ENCODE measurements at places on chromosomes 2 and 18.

GRCh38 chr2:66324356-66324755 lies 110.6 kb upstream of the MEIS1 start:
- DNase-seq = no peak

GRCh38 chr2:56244911-56245530 lies 61.2 kb downstream of the CCDC85A start:
- DNase-seq = no peak

- DNase-seq = no peak
These were observed 9.0 kb upstream of the CREG2 start for GRCh38 chr2:101396316-101396717.

GRCh38 chr2:71337776-71338175 lies 6.2 kb downstream of the ZNF638 start:
- DNase-seq = no peak

DNA sequence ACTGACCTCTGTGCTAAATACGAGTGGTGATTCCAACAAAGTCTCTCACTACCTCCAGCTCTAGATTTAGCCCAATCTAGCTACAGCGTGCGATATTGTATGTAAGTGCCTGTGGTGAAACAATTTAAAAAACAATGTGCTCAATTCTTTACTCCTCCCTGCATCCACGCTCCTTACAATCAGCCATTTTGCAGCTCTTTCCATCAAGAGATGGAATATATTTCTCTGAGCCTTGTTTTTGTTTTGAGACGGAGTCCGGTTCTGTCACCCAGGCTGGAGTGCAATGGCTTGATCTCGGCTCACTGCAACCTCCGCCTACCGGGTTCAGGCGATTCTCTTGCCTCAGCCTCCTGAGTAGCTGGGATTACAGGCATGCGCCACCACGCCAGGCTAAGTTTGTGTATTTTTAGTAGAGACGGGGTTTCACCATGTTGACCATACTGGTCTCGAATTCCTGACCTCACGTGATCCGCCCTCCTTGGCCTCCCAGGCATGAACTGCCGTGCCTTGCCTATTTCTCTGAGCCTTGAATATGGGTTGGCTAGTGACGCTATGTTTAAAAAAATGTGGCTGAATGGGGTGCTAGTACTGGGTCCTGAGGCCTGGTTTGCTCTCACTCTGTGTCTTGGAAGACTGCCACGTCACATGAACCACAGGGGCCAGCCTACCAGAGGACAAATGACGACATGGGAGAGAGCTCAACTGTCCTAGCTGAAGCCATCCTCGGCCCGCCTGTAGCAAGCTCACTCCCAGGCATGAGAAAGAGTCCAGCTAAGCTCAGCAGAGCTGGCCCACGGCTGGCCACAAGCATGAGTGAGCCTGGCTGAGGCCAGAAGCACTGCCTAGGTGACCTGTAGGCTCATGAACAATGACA lies 14.8 kb downstream of the WDFY1 start:
- peak; percentile 41 for DNase-seq

GRCh38 chr2:239731998-239732665 lies 293.0 kb downstream of the NDUFA10 start:
- DNase-seq = no peak

DNA sequence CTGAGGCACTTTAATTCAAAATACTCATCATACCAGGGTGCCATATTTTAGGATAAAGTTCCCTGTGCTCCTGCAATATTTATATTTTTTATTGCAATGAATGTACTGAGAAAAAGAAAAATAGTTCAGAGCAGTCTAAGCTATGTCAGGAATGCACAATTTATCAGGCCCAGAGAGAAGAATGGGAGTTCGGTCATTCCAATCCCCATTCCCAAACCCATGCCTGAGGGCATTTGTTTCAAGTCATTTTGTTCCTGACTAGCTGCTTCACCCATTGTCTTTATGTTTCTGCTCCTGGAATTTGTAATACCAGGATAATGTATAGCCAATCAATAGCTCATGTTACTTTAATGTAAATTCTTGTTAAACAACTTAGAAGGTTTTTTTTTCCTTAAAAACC lies 24.4 kb upstream of the FTCDNL1 start:
- DNase-seq = no peak

DNA sequence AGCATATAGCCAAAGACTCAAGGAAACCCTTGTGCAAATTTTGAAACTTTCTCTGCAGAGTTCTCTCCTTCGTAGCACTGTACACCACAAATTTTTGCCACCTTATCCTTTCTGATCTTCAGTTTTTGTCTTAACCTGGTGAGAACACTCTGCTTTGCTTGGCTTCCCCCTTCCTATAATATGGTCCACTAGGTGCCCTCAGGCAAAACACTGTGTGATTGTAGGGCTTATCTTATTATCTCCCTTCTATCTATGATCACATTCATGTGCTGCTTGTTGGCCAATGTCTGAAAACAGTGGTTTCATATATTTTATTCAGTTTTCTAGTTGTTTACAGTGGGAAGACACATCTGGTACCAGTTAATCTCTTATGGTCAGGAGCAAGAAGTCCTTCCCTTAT lies 111.1 kb downstream of the MTX2 start:
- no peak for DNase-seq

DNA sequence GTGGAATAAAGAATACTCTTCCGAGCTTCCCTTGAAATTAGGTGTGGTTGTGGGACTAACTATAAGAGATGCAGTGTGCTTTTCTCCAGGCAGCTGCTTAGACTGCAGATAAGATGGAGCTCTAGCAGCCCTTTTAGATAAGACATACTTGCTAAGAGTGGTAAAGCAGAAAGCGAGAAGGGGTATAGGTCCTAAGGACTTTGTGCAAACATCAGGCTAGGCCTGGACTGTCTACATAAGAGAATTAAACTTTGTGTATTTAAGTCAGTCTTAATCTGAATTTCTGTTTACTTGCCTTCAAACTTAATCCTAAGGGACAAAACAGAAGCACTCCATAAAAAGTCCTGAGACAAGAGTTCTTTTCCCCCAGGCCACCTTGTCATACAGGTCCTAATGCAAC lies 218.9 kb downstream of the RAB3GAP1 start:
- no peak for DNase-seq

- DNase-seq = no peak
These were observed 68.9 kb downstream of the RDH14 start for GRCh38 chr2:18491577-18491976.

DNA sequence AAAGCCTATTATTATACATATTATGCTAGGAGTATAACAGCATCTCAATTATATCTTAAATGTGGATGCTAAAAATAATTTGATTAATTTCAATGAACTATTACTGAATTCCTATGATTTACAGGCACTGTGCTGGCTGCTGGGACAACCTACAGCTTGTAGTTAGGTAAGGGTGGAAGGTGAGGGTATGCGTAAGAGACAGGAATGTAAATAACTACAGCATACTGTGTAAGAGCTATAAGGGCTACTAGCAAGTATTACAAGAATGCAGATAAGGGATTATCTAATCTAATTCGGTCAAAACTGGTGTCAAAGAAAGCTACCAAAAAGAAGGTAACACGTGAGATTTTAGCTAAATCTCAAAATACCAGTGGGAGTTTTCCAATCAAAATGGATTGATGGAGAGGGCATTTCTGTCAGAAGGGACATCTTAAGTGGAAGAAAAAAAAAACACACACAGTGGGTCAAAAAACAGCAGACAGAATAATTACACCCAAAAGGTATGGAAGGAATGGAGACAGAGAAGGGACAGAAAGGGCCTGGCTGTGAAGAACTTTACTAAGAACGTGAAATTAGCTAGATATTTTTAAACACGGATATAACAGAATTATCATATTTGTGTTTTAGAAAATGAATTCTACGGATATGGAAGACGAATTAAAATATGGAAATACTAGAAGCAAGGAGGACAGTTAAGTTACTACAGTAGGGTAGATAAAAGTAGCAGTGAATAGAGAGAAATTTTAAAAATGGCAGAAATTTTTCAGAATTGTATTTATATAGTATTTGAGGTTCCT lies 47.1 kb downstream of the STRN start:
- DNase-seq = no peak

DNA sequence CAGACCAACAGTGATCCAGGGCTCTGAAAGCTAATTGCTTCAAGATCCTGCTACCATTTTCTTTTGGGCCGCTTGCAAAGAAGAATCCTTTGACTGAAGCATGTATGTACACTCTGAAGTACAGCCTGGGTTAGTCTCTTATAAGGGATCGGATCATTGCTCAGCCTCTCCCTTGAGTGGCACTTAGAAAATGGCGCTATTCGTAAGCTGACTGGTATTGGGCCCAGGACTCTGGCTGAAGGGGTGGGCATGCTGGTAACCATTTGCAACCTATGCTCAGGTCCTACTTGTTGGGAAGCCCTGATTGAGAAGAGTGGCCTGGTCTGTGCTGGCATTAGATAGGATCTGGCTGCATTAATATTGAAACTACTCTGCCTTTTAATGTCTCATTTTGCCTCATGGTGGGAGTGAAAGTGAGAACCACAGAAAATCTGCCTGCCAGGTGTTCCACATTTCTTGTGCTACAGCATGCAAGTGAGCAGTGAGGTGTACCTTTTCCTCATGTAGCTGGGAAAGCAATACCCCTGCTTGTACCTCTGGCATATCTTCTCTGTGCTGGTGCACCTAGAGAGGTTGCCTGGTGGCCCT lies 661 bp upstream of the MGAT5 start:
- no peak for DNase-seq

- DNase-seq = no peak
These were observed 767 bp upstream of the CCDC102B start for GRCh38 chr18:68796936-68797690.

GRCh38 chr2:120949957-120950590 lies 214.4 kb downstream of the GLI2 start:
- DNase-seq = no peak

GRCh38 chr2:238139196-238140039 lies 950 bp downstream of the KLHL30 start:
- DNase-seq = no peak

GRCh38 chr2:211760103-211760502 lies 778.5 kb downstream of the ERBB4 start:
- DNase-seq = no peak

- DNase-seq = no peak
These were observed 254.6 kb upstream of the KCNJ3 start for GRCh38 chr2:154443919-154444318.

DNA sequence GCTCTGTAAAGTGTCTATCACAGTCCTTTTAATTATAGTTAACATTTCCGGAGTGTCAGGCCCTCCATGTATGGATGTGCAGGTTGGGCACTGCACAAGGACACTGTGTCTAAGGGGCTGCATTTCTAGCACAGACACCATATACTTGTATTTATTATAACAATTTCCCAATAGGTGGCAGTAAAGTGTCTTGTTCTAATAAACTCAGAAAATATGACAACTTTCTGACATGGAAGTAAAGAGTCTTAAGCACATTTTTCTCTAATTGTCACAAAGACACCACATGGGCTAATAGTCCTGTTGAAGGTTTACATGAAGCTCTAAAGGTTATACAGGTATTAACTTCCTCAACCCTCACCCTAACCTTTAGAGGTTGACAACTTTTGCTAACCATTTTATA lies 156.6 kb downstream of the DYSF start:
- peak; percentile 44 for DNase-seq

Data from common myeloid progenitor, CD34-positive (primary cell).